Stimulated activated CD4-positive, alpha-beta T cell treated with anti-CD3 and anti-CD28 coated beads, Interleukin-15, amount 100 ng/mL, for 1 hour (primary cell): ENCODE measurements at places on chromosomes 6 and 20.

GRCh38 chr6:136086686-136087085, 163.4 kb downstream of the MTFR2 start:
- DNase-seq = no peak

DNA sequence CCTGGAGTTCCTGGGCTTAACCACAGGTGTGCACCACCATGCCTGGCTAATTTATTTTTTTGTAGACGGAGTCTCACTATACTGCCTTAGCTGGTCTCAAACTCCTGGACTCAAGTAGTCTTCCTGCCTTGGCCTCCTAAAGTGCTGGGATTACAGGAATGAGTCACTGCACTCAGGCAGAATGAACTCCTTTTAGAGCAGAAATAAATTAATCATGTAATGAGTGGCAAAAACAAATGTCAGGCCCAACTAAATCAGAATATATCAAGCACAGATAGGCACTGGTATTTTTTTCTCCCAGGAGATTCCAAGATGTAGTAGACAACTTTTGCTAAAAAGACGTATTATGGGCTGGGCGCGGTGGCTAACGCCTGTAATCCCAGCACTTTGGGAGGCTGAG, 2.6 kb downstream of the RPS10 start:
- no peak for DNase-seq

GRCh38 chr6:125831659-125832058, 40.9 kb downstream of the NCOA7 start:
- DNase-seq = no peak

DNA sequence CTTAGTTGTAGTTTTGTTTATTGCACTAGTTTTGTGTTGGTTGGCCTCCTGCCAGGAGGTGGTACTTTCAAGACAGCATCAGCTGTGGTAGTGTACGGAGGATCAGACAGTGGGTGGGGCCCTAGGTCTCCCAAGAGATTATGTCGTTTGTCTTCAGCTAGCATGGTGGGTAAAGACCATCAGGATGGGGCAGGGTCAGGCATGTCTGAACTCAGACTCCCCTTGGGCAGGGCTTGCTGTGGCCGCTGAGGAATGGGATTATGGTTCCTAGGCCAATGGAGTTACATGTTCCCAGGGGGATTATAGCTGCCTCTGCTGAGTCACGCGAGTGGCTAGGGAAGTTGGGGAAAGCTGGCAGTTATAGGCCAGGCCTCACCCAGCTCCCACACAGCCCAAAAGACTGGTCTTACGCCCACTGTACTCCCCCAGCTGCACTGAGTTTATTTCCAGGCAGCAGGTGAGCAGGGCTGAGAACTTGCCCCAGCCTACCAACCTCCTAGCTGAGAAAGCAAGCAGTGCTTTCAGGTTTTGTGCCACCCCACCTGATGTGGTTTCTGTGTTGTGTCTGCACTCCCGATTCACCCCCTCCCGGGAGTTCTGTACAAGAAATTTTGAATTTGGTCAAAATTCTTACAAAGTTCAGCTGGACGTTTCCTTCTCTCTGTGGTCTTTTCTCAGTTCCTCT, 24.7 kb downstream of the ZSCAN31 start:
- DNase-seq = no peak

DNA sequence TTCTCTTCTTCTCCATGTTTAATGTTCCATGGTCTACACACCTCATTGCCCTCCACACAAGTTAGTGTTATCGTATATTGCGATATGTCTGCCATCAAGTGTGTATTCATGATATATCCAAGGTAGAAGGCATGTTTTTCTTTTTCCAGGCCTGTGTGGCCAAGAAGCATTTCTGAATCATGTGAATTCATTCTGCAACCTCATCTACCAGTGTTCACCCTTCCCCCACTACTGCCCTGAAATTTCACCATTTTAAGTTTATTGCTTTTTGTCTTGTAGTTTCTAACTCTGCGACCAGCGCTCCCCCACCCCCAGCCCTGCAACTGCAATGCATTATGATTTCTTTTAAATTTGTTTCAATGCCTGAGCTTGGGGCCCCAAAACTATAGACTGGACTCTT, 618.0 kb upstream of the FLRT3 start:
- no peak for DNase-seq

DNA sequence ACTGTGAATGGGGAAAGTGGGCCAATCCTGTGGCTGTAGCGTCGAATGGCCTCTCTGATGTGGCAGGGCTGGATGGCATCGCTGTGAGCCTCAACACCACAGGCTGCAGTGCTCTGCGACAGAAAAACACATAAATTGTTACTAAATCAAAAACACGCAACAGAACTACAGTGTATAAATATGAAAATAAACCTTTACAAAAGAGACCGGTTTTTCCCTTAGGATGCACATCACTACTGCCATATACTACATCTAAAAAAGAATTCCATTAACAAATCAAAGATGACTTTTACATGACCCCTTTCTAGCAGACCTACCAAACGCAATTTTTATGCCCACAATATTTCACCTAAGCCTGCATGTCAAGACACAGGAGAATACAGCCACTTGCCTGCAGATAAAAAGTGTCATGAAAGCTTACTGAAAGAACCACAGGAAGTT, 395.5 kb upstream of the RUNX2 start:
- DNase-seq = peak; percentile 5

DNA sequence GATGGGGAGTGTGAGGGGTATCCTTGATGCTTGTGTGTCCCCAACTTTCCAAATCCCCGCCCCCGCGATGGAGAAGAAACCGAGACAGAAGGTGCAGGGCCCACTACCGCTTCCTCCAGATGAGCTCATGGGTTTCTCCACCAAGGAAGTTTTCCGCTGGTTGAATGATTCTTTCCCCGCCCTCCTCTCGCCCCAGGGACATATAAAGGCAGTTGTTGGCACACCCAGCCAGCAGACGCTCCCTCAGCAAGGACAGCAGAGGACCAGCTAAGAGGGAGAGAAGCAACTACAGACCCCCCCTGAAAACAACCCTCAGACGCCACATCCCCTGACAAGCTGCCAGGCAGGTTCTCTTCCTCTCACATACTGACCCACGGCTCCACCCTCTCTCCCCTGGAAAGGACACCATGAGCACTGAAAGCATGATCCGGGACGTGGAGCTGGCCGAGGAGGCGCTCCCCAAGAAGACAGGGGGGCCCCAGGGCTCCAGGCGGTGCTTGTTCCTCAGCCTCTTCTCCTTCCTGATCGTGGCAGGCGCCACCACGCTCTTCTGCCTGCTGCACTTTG, at the start of gene TNF:
Gene TNF (plus strand): TSS at position 231 of the 567 bp plus-strand sequence. CDS start 177 bp downstream, at position 408.
- DNase-seq = peak; percentile 81
